ENCODE measurements at places on chromosomes 16 and 17.
A peak's percentile ranks its signal among the peaks of the same experiment; 100 is the strongest.

- no peak overlapping the region for H3K27ac ChIP-seq
- H3K4me1 ChIP-seq, result no peaks in the 10 kb centered on the region
- DNase-seq, result no peak
- no peaks in the 10 kb centered on the region for H3K27me3 ChIP-seq
- H3K4me3 ChIP-seq, result no peak overlapping the region
- H3K36me3 ChIP-seq, result no peaks in the 10 kb centered on the region
Observed at GRCh38 chr17:74277935-74278334, 3.9 kb downstream of the DNAI2 start.

DNA sequence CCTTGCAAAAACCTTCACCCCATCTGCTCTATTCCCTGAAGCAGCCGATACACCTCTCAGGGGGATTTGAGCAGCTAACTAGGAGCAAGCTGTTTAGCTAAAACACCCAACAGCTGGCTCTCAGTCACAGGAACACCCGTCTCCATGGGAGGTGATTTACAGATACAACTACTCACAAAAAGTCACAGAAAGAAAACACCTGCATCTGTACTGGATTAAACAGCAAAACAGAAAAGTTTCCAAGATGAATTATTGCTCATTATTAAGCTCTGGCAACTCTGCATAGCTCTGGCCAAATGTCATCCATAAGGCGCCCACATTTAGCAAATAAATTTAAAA is 22.3 kb downstream of the GJC1 start:
- no peaks in the 10 kb centered on the region for H3K27me3 ChIP-seq
- no peak overlapping the region for H3K27ac ChIP-seq
- H3K4me1 ChIP-seq, result no peaks in the 10 kb centered on the region
- no peaks in the 10 kb centered on the region for H3K36me3 ChIP-seq

- H3K27me3 ChIP-seq, result no peaks in the 10 kb centered on the region
- no peak overlapping the region for H3K4me3 ChIP-seq
- H3K4me1 ChIP-seq, result peaks cover 15% of the 10 kb centered on the region
- H3K36me3 ChIP-seq, result peaks cover 4% of the 10 kb centered on the region
- peak overlapping the region; percentile 15 for H3K27ac ChIP-seq
- no peak for DNase-seq
Observed at GRCh38 chr16:49619811-49620157, 236.1 kb downstream of the ZNF423 start.

DNA sequence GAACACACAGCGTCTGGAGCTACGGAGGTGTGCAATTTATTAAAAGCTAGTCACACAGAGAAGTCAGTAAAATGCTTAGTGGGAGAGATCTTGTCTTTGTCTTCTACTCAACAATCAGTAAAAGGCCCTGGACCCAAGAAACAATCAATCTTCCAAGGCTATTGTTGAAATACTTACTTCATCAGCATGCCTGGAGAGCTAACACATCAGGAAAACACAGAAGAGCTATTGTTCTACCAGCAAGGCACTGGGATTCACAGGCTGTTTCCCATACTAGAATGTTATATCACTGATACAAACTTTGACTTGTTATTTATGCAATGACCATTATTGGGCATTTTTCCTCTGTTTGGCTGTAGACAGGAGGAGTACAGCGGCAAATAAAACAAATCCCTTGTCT is 247.8 kb upstream of the ERCC4 start:
- H3K4me3 ChIP-seq, result no peak overlapping the region
- H3K27me3 ChIP-seq, result peaks cover 2% of the 10 kb centered on the region
- no peaks in the 10 kb centered on the region for H3K36me3 ChIP-seq
- no peaks in the 10 kb centered on the region for H3K4me1 ChIP-seq

DNA sequence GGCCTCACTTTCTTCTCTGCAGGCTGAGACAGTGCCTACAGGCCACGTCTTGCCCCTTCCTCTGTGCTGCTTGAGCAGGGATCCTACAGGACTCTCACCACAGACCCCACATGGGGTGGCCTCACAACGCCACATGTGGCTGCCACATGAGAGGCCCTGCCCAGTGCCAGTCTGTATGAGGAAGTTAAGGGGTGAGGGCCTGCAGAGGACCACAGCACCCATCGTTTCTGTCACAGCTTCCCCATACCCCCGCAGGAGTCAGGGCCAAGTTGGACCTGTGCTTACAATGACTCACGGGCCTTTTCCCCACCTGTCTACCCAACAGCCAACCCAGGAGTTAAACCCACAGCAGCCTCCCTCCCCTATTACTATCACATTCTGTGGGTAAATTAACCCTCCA is 2.9 kb upstream of the GSDMB start:
- DNase-seq, result no peak
- H3K4me3 ChIP-seq, result no peak overlapping the region
- H3K27ac ChIP-seq, result no peak overlapping the region
- H3K4me1 ChIP-seq, result peaks cover 13% of the 10 kb centered on the region

DNA sequence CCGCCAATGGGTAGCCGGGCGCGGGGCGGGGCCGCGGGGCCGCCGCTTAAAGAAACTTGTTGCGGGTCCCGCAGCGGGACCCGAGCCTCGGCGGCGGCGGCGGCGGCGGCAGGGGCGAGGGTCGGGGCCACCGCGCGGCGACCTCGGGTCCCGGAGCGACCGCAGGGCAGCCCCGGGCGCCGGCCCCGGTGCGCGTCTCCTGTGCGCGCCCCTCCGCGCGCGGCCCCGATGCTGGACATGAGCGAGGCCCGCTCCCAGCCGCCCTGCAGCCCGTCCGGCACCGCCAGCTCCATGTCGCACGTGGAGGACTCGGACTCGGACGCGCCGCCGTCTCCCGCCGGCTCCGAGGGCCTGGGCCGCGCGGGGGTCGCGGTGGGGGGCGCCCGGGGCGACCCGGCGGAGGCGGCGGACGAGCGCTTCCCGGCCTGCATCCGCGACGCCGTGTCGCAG is at the start of gene SOX8:
Gene SOX8 (plus strand): TSS at position 76 of the 450 bp plus-strand sequence. CDS start 153 bp downstream, at position 229.
- H3K36me3 ChIP-seq, result no peaks in the 10 kb centered on the region
- peak within 1 kb of the TSS; percentile 61 for H3K4me3 ChIP-seq
- no peak for DNase-seq
- H3K4me1 ChIP-seq, result peaks cover 9% of the 10 kb centered on the region
- peaks cover 85% of the 10 kb centered on the region for H3K27me3 ChIP-seq

- no peak overlapping the region for H3K27ac ChIP-seq
- H3K4me1 ChIP-seq, result peaks cover 34% of the 10 kb centered on the region
- H3K27me3 ChIP-seq, result no peaks in the 10 kb centered on the region
- no peak for DNase-seq
- H3K36me3 ChIP-seq, result peaks cover 2% of the 10 kb centered on the region
- no peak overlapping the region for H3K4me3 ChIP-seq
Observed at GRCh38 chr17:49839455-49839854, 8.4 kb downstream of the TAC4 start.

DNA sequence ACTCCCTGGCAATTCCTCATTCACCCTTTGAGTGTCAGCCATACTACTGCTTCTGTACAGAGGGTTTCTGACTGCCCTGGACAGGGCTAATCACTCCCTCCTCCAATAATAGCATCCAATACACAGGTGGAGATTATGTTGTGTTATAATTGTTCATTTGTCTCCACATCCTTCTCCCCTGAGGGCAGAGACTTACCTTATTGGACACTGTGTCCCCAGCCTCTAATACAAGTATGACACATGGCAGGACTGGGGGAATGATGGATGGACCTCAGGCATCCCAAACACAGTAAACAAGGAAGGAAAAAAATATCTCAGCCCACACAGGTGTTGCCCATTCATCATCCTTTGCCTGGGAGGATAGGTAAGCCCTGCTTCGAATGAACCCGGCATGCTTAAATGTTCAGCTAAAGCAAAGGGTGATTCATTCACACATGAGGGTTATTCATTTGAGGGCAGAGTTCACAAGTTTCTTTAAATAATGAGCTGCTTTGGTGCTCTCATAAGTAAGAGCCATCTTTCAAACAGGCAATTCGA is 34.8 kb downstream of the MMD start:
- no peak overlapping the region for H3K4me3 ChIP-seq
- H3K4me1 ChIP-seq, result no peaks in the 10 kb centered on the region
- H3K27me3 ChIP-seq, result peaks cover under 1% of the 10 kb centered on the region
- H3K27ac ChIP-seq, result no peak overlapping the region

GRCh38 chr16:56872863-56873391 is 7.9 kb downstream of the SLC12A3 start:
- no peaks in the 10 kb centered on the region for H3K27me3 ChIP-seq
- H3K27ac ChIP-seq, result no peak overlapping the region
- DNase-seq, result no peak
- H3K36me3 ChIP-seq, result no peaks in the 10 kb centered on the region
- H3K4me1 ChIP-seq, result peaks cover 6% of the 10 kb centered on the region
- no peak overlapping the region for H3K4me3 ChIP-seq

DNA sequence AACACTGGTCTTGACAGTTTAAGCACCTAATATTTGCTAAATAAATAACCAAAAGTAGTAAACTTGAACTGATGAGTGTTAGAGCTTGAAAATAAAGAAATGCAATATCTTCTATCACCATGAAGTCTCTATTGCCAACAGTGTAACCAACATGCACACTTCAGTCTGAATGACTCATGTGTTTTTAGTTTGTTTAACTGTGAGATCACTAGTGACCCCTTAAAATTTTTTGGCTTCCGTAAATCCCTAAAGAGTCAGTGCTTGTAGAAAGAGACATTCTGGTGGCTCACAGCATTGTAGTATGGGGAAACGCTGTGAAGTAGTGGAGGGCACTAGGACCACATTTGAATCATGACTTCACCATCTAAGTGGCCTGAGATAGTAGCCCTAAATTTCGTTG is 341.1 kb downstream of the PMP22 start:
- no peaks in the 10 kb centered on the region for H3K36me3 ChIP-seq
- DNase-seq, result no peak
- no peak overlapping the region for H3K4me3 ChIP-seq
- H3K27ac ChIP-seq, result no peak overlapping the region
- H3K27me3 ChIP-seq, result no peaks in the 10 kb centered on the region

DNA sequence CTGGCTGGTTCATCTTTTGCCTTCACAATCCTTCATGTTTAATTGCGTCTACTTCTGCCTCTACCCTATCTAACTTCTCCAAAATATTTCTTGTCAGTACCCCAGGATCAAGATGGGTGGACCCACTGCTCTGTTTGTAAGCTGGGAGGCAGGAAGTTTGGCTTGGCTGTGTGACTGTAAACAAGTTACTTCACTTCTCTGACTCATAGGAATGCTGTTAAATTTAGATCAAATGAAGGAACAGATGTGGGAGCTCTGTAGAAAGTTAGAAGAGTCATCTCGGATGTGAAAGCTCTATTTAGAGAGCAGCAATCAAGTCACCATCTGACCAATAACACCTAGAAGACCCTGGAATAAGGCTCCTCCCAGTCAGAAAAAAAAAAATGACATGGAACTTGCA is 55.2 kb upstream of the MRTFB start:
- no peaks in the 10 kb centered on the region for H3K36me3 ChIP-seq
- H3K27me3 ChIP-seq, result no peaks in the 10 kb centered on the region

DNA sequence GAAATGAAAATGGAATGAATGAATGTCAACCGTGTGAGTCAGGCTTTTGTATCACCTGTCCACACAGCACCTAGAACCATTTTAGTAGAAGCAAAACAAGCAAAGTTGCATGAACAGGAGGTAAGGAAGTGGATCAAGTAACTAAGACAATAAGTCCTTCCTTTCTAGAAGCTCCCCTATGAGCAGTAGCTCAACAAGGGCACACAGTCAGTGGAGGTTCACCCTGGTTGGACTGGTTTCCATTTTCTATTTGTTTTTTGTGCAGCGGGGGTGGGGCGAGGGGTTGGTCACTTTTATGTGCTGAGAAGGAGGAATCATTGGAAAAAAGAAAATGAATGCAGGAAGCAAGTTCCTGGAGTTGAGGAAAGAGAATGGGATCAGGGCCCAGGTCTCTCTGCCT is 4.0 kb upstream of the HSBP1 start:
- H3K27me3 ChIP-seq, result no peaks in the 10 kb centered on the region
- no peak overlapping the region for H3K27ac ChIP-seq
- H3K4me3 ChIP-seq, result no peak overlapping the region
- H3K36me3 ChIP-seq, result no peaks in the 10 kb centered on the region
- DNase-seq, result no peak

- no peak overlapping the region for H3K4me3 ChIP-seq
- H3K27me3 ChIP-seq, result no peaks in the 10 kb centered on the region
- H3K36me3 ChIP-seq, result no peaks in the 10 kb centered on the region
- H3K27ac ChIP-seq, result no peak overlapping the region
- peaks cover 6% of the 10 kb centered on the region for H3K4me1 ChIP-seq
- no peak for DNase-seq
Observed at GRCh38 chr16:2810651-2811050, 6.4 kb upstream of the PRSS21 start.

- H3K4me3 ChIP-seq, result no peak overlapping the region
- no peak overlapping the region for H3K27ac ChIP-seq
- H3K27me3 ChIP-seq, result peaks cover 4% of the 10 kb centered on the region
- H3K36me3 ChIP-seq, result no peaks in the 10 kb centered on the region
- DNase-seq, result no peak
Observed at GRCh38 chr16:30004424-30004776, 6.4 kb downstream of the DOC2A start.

DNA sequence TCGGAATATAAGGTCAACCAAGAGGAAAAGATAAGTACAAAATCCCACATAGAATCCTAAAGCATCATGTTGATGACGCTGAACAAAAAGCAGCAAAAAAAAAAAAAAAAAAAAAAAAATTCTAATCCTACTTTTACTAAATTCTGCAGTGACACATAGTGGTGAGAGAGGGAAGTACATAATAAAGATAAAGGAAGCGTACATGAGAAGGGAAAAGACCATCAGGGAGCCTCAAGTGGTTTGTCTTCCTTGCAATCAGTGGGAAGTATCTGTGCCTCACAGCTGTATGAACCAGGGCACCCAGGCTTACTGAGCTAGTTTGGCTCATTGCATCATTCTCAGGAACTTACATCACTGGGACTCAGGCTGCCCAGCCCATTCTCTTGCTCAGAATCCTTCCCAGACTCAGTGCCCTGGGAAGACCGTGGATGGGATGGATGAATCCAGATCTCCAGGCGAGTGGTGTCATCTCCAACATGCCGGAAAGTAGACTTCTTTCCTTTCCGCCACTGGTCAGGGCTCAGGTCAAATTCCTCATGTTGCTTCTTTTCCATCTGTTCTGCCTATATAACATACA is 21.2 kb downstream of the SMG6 start:
- H3K4me3 ChIP-seq, result no peak overlapping the region
- DNase-seq, result no peak
- H3K36me3 ChIP-seq, result peaks cover 14% of the 10 kb centered on the region
- H3K27ac ChIP-seq, result no peak overlapping the region

DNA sequence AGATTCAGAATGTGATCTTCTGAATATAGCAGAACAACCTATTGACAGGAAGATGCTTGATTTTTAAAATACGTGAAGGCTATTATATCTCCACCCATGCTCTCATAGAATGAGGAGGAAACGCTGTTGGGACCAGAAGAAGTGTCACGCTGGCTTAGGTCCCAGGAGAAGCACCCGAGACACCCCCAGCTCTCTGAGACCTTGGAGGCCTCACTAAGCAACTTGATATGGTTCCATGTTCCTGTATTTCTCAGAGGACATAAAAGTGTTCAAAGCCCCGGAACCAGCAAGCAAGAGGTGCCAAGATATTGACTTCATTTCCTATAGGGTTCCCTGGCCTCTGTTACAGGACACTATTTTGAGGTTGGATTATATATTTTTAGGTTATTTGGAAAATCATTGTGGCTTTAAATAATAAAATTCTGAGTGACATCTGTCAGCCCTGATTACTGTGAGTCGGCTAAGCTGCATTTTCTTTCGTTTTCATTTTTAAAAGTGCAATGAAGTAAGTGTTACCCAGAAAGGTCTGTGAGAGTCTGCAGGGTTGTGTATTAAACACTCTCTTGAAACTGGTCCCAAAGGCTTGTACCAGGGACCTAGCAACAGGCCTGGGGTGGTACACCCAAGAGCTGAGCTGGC is 400.0 kb downstream of the SOX9 start:
- no peak overlapping the region for H3K4me3 ChIP-seq
- no peak for DNase-seq

GRCh38 chr16:84032458-84033178 is 10.0 kb downstream of the SLC38A8 start:
- H3K36me3 ChIP-seq, result no peaks in the 10 kb centered on the region
- H3K27me3 ChIP-seq, result peaks cover 6% of the 10 kb centered on the region
- no peak overlapping the region for H3K27ac ChIP-seq
- H3K4me3 ChIP-seq, result no peak overlapping the region
- H3K4me1 ChIP-seq, result no peaks in the 10 kb centered on the region
- no peak for DNase-seq

Measured in psoas muscle (tissue), 8 donors.